ENCODE measurements at places on chromosomes 4 and X.

- DNase-seq, result no peak
Observed at GRCh38 chr4:53068755-53069330, 206.7 kb downstream of the RASL11B start.

DNA sequence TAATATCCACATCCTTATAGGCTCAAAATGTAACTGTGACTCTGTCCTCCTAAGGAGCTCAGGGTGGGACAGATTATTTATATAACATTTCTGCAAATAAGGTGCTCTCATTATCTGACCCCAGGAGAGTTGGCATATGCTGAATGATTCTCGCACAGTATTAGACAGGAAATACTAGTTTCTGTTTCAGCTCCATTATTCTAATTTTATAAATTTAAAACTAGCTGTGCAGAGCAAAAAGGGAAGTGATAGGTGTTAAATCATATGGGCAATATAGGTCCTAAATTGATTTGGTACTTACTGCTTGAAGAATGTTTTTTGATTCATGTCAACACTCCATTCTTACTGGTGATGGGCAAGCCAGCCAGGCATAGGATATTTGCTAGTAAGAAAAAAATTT is 141.5 kb downstream of the GLRA2 start:
- no peak for DNase-seq

- no peak for DNase-seq
Observed at GRCh38 chr4:83889802-83890201, 353.9 kb downstream of the GPAT3 start.

GRCh38 chr4:25085671-25086070 is 54.9 kb upstream of the LGI2 start:
- no peak for DNase-seq

DNA sequence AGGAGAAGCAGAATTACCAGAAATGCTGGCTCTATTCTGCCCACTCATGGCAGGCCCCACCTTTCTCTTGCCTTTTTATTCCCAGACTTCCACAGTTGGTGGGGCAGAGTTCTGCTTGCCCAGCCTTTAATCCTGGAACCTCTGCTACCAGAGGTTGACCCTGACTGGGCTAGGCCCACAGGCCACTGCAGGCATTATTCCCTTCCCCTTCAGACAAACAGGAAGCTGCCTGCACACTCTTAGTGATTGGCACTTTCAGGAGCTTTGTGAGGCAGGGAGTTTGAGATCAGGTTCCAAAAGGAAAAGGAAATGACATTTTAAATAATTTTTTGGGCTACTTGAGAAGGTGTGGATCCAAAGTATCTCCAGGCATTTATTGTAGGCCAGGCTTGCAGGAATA is 18.8 kb downstream of the MSN start:
- no peak for DNase-seq

- DNase-seq, result no peak
Observed at GRCh38 chr4:92988301-92988700, 684.5 kb downstream of the GRID2 start.

DNA sequence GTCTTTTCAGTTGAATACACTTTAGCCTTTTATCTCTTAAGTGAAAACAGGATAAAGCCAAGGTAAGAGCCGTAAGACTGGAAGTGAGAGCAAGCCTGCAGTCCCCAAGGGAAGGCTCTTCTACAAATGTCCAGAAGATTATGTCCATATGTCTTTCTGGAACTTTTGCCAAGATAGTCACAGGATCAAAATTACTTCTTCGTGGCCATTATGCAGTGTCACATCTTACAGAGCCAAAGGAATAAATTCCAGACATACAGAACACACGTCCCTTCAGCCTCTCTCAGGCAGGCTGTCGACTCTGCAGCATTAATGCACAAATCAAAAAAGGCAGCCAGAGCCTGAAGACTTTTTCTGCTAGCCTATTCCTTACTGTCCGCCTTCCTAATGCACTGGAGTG is 10.9 kb upstream of the GATB start:
- DNase-seq, result no peak

DNA sequence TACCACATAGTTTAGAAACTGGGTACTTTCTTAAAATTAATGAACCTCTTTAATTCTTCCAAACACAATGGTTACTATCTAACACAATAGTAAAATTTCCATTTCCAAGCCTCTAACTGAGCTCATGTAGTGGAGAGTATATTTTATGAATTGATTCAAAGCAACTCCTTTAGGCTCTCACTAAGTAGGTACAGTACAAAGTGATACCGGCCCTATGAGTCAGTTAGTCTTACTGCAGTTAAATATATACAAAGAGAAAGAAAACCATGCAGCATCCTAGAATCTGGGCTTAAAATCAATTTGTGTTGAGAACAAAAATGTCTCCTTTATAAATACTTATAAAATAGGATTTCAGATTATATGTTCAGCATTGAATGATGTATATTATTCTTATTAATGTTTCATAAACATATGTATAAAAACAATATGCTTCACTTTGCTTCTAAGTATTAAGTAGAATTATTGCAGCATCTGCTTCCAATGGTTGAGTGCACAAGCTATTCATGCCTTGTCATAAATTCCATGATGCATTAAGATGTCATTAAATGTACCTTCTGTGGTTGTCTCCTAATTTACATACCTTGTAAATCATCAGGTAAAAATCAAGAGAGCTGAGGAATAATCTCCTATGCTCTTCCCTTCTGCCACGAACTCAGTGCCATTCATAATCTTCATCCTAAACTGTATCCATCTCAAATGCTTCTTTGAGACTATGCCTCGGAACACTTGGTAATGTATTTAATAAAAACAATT is 1037.8 kb downstream of the STPG2 start:
- DNase-seq, result no peak

DNA sequence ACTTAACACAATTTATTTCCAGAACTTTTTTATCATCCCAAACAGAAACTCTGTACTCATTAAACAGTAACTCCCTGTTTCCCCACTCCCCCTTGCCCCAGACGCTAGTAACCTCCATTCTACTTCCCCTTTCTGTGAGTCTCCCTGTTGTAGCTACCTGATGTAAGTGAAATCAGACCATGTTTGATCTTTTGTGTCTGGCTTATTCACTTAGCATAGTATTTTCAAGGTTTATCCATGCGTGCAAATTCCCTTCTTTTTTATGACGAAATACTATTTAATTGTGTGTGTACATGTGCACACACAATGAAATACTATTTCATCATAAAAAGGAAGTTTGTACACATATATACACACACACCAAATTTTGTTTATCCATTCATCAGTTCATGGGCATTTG is 5.2 kb downstream of the PKD2 start:
- DNase-seq, result no peak

DNA sequence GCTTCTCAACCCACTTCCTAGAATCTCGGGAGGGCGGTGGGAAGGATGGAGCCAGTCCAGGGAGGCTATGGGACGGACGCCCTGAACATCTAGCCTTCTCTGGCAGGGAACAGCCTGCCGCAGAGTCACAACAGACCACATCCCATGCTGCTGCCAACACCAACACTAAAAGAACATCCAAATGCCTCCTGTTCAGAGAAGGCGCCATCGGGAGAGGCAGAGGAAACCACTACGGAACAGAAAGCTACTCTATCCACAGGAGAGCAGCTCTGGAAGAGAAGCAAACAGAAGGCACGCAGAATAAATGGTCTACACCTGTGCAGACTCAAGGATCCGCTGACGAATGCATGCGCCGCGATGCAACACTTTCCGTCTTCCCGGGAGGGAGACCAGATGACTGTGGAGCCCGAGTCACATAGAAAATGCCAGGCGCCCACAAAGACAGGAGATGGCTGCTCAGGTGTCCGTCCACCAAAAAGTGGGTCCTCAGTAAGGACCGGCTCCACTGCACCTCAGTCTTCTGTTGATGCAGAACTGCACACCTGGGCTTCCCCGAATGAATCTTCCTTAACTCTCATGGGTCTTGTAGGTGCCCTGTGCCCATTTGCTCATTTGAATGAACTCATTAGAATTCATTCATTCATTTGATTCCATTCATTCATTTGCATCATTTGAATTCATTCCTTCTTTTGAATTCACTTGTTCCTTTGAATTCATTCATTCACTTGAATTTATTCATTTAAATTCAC is 217.5 kb downstream of the DHRSX start:
- DNase-seq, result no peak

- no peak for DNase-seq
Observed at GRCh38 chrX:111308039-111308438, 37.8 kb upstream of the CAPN6 start.

DNA sequence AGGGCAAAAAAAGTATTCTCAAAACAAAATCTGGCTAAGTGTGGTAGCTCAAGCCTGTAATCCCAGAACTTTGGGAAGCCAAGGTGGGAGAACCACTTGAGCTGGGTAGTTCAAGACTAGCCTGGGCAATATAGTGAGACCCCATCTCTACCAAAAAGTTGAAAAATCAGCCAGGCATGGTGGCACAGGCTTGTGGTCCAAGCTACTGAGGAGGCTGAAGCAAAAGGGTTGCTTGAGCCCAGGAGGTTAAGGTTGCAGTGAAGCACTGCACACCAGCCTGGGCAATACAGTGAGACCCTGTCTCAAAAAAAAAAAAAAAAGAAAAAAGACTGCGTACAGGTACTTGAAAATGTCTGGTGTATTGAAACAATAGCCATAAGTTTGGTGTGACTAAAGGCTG is 1.7 kb upstream of the SDAD1 start:
- DNase-seq, result no peak

- no peak for DNase-seq
Observed at GRCh38 chrX:16963216-16963615, 16.8 kb downstream of the REPS2 start.

- DNase-seq, result no peak
Observed at GRCh38 chr4:73964862-73965611, 16.8 kb downstream of the PF4 start.

DNA sequence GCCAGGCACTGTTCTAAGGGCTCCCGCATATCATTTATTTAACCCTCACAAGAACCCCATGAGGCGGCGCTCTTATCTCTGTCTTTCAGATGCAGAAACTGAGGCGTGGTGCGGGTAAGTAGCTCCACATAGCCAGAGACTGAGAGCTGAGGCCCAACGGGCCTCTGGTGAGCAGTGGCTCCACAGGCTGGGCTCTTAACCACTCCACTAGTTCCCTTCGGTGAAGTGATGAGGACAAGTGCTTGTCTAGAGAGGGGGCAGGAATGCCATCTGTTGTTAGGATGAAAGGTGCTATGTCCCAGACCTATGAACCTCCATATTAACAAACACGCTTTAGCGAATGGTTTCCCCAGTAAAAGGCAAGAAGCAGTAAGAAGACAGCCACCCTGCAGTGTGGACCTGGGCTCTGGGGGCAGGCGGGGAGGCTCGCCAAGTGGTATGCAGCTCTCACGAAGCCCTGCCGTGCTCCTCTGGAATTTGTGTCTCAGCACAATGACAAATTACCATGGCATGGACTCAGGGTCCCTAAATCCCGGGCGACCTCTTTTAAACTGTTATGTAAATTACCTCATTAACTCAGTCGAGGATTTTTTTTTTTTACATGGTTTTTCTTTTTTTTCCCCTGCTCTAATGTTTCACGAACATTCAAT is 20.9 kb upstream of the S100G start:
- no peak for DNase-seq

DNA sequence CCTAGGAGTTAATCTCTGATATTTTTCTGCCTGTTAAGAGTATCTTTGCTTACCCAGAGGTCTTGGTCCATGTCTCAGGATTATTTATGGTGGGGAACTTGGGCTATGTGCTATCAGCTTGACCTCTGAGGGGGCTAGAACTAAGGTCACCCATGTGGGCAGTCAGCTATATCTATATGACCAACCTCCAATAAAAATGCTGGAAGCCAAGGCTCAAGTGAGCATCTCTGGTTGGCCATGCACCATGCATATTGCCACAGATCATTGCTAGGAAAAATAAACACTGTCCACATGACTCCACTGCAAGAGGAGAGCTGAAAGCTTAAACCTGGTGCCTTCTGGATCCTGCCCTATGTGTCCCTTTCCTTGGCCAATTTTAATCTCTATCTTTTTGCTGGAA is 196.5 kb upstream of the SLC7A11 start:
- DNase-seq, result no peak

DNA sequence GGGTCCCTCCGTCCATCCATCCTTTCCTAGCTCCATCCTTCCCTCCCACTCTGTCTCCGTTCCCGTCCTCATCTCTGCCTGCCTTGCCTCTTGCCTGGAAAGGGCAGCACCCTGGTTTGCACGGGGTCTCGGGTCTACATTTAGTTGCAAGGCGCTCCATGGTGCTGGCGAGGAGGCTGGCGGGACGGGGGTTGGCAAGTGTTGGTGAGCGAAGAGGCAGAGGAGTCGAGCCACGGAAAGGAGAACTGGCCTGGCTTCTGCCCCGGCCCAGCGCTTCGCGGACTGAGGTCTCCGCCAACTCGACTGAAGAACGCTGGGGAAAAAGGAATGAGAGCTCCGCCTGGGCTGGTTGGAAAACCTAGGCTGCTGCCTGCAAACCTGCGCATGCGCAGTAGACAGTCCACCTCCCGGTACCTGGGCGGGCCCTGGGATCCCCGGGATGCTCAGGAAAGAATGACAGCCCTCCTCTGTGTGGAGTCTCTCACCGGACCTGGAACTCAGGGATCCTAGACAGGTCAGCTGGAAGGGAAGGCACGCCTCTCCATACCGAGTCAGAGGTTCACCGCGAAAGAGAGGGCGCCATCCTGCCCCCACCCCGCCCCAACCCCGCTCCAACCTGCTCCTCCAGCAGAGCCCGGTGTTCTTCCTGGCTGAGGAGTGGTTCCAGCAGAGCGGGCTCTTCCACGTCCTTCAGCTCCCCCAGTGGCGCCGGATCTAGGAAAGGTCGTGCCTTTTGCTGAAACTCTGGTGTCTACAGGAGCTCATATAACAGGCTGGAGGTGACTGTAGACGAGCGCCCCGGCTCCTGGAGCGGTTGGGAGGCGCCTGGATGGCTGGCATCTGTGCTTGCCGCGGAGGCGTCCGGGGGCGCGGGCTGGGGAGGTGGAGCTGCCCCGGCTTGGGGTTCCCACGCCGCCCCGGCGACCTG is 6.0 kb downstream of the FRG2 start:
- DNase-seq, result no peak

- DNase-seq, result no peak
Observed at GRCh38 chr4:3233391-3234071, 15.4 kb upstream of the MSANTD1 start.

- no peak for DNase-seq
Observed at GRCh38 chr4:190017357-190018200, 9.5 kb downstream of the FRG2 start.

GRCh38 chrX:118974088-118974907 is at the start of gene LONRF3:
TSS of gene LONRF3 (plus strand) at chrX:118974618. CDS start at chrX:118974781, 163 bp downstream.
- no peak for DNase-seq

- DNase-seq, result no peak
Observed at GRCh38 chr4:10089346-10089745, 27.3 kb downstream of the WDR1 start.

- DNase-seq, result no peak
Observed at GRCh38 chr4:2924286-2924685, 38.9 kb downstream of the NOP14 start.

- DNase-seq, result no peak
Observed at GRCh38 chrX:136528645-136529315, 3.2 kb upstream of the VGLL1 start.

All from NCI-H1417 treated with DMSO at 0.1 percent for 48 hours (cell line).